ENCODE measurements at places on chromosomes 16 and 17.

GRCh38 chr16:30395992-30396585, 869 bp downstream of the ZNF48 start:
- no peak for DNase-seq

DNA sequence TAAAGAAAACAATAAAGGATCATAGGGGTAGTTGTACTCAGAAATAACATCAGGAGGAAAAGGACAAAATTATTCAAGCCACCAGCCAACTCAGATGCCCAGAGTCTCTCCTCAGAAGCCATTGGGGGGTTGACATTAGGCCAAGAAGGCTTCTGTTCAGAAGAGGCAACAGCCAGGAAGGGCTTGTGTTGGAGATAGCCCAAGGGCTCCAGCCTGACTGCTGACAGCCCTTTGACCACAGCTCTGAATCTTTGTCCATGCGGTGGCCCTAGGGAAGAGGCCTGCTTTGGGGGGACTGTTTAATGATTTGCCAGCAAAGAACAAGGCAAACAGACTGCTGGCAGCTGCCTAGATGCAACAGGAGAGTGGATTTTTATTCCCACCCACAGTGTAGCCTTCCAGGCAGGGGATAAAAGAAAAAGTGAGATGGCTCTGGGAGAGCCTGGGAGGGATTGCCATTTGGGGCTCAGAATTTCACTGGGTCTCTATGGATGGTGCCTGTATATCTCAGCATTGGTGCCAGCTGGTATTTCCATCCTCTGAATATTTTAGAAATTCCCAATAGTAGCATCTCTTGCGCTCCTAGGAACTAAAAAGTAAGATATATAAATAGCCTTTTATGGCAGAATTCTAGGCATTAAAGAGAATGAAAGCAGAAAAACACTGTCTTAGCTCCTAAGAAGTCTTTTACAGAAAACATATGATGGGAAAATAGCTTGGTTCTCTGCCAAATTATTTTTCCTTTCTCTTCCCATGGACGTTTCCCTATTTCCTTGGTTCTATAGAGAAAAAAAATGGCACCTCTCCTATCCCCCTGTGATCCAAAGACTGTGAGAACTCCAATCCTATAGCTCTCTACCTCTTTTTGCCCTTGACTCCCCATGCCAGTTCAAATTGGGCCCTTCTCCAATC, 29.4 kb upstream of the SUPT4H1 start:
- DNase-seq = no peak

DNA sequence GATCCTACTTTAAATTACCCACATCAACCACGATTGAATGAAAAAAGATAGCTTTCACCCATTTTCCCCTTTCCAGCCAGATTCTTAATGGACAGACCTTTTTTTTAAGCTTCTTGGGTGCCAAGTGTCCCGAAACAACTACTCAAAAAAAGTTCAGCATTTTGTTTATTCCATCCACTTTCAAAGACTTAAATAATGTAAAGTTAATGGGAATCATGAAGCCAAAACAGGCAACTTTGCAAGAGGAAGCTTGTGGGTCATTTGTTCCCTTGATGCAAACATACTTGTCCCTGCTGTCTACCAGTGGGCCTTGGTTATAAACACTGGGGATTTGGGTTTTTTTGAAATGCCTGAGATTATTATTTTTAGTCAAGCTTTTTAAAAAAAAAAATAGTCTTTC, 414.0 kb upstream of the PSMD7 start:
- no peak for DNase-seq

DNA sequence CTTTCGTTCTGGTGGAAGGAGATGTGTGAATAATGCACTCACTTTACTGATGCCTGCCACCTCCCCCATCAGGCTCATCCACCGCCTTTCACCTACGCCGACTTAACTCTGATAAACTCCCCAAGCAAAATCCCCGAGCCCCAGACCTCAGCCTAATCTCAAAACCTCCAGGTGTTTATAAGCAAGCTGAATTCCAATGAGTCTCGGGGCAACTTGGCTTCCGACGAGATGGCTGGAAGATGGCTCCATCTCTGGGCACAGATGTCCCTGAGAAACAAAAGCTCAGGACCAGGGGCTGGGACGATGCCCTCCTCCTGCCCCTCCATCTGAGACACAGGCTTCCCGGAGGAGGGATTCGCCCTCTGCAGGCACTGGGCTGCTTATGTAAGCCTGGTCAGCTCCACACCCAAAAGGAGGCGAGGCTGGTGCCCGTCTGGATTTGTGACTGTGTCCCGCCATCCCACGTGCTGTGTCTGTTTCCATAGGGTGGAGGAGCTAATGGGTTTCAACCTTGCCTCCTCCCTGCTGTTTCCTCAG, 386.4 kb upstream of the TNRC6C start:
- no peak for DNase-seq

- DNase-seq = no peak
Measured at GRCh38 chr17:82216301-82217119, 3.9 kb upstream of the CCDC57 start.

Data from NCI-H2171 (cell line).